Hematopoietic multipotent progenitor cell treated with erythropoietin and hydrocortisone succinate and interleukin-3 and kit ligand, for 15 days (in vitro differentiated cells): ENCODE measurements at places on chromosomes 5 and 9.

GRCh38 chr9:34114436-34114835, 12.1 kb downstream of the DCAF12 start:
- DNase-seq: no peak

- no peak for DNase-seq
Observed at GRCh38 chr9:130998597-130999244, 10.3 kb upstream of the LAMC3 start.

DNA sequence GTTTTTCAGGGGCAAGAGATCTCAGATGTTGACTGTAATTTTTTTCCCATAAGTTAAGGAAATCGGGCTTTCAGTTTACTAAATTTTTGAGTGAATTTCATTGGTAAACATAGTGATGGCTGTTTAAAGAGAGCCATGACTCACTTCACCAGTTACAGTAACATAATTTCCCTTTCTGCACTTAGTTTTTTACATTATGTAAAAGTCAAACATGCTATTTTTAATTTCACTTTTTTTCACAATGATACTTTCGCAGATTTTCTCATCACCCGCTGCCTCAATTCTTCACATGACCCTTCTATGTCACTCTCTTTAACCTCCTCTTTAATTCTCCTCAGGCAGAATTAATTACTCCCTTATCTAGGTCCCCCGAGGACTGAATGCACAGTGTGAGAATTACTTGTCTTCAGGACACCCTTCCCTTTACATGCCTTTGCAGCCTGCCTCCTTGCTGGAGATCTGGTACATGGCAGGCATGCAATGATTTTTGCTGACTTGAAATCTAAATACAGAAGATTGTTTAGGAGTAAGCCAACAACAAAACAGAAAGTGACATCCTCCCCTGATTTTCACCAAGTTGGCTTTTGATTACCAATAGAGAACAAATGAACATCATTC, 217.5 kb upstream of the S1PR3 start:
- no peak for DNase-seq

- no peak for DNase-seq
Observed at GRCh38 chr9:81595887-81596543, 93.3 kb downstream of the TLE1 start.

DNA sequence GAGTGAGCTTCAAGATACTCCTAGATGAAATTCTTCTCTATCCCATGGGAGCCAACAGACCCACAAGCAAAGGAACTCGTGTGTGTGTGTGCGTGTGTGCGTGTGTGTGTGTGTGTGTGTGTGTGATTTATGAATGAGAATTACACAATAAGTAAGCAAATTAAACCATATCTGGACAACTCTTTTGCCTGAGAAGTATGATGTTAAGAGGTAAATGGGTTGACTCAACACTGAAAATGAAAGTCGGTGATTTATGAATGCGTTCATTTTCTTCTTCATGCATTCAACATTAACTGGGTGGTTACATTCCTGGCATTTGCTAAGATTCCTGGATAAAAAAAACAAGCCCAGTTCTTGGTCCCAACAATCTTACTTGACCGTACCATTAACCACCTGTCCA, 171.3 kb upstream of the ZNF462 start:
- DNase-seq: no peak

GRCh38 chr5:97836816-97837215, 653.8 kb upstream of the RIOK2 start:
- no peak for DNase-seq

GRCh38 chr9:93304574-93305496, 120.9 kb downstream of the WNK2 start:
- DNase-seq: no peak

GRCh38 chr5:54234304-54234933, 76.0 kb downstream of the ARL15 start:
- DNase-seq: peak; percentile 57
